ENCODE measurements at places on chromosomes 7 and 10.
A peak's percentile ranks its signal among the peaks of the same experiment; 100 is the strongest.

DNA sequence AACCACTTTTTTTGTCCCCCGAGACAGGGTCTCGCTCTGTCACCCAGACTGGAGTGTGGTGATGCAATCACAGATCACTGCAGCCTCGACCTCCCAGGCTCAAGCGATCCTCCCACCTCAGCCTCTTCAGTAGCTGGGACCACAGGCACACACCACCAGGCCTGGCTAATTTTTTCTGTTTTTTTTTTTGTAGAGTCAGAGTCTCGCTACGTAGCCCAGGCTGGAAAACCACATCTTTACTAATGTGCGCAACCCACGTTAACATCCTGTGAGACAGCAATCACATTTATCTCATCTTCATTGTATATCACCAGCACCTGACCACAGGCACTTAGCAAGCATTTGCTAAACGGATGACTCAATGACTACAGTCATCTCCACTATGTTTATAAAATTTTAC is 77.8 kb upstream of the ATP6V0A4 start:
- DNase-seq, result peak; percentile 74

GRCh38 chr10:89640241-89640640 is 4.8 kb downstream of the PANK1 start:
- no peak for DNase-seq

GRCh38 chr10:13272164-13272571 is 27.7 kb downstream of the PHYH start:
- no peak for DNase-seq

DNA sequence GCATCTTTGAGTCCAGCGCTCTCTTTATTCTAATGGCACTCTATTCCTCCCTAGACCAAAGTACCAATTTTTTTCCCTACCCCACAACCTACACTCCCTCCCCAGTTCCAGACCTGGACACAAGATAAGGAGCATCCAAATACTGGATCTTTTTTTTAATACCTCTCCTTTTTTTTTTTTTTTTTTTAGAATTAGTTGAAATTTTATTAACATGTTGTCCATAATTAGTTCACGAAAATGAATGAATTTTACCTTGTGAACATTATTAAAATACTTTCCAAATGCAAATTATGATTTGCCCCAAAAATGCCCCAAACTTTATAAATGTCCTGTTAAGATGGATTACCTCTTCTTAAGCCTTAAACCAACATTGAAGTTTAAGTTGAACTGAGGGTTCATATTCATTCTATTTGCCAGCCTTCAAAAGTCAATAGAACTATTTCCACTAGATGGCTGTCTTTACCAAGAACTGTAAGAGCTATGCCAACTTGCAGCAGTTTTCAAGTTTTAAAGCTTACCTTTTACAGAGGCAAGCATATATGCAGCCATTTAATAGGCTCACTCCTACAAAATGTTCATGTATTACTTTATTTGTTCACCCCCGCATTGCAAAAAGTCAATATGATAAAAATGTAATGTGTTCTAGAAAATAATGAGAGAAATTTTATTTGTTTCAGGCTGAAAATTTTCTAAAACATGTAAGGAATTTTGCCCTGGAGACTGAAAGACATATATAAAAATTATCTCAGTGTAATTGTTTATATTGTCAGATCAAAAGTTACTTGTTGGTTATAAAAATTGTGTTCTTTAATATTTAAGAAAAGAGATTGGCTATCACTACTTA is 39.7 kb upstream of the TNKS2 start:
- peak; percentile 60 for DNase-seq

DNA sequence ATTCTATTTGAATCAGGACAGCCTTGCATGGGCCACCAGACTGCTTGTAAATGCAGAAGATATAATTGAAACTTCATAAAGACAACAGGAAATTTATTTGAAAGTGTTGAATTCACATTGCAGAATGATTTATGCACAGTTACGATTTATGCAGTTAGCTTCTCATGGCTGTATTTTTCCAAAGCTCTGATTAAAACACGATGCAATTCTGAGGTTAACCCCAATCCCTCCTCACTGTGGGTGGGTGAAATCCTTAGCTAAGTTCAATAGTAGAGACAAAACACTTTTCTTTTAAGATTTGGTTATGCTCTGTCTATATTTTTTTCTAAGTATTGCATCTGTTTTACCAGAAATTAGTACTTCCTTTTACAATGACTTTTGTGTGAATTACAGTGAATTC is 728.8 kb upstream of the IGFBP3 start:
- DNase-seq, result no peak

DNA sequence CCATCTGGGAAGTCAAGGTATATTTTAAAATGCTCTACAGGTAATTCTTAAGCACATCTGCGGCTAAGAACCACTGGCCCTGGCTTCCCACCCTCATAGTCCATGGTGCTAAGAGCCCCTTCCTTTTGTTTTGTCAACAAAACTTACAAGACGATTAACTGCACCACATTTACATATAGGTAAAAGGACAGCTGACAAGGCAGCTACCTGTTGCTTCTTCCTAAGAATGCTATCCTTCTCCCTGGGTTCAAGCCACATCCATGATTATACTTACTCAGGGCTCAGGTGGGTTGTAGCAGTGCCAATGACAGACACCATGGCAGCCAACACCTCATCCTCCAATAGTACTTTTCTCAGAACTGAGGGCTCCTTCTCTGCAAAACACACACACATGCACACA is 16.3 kb downstream of the ZDHHC16 start:
- no peak for DNase-seq

DNA sequence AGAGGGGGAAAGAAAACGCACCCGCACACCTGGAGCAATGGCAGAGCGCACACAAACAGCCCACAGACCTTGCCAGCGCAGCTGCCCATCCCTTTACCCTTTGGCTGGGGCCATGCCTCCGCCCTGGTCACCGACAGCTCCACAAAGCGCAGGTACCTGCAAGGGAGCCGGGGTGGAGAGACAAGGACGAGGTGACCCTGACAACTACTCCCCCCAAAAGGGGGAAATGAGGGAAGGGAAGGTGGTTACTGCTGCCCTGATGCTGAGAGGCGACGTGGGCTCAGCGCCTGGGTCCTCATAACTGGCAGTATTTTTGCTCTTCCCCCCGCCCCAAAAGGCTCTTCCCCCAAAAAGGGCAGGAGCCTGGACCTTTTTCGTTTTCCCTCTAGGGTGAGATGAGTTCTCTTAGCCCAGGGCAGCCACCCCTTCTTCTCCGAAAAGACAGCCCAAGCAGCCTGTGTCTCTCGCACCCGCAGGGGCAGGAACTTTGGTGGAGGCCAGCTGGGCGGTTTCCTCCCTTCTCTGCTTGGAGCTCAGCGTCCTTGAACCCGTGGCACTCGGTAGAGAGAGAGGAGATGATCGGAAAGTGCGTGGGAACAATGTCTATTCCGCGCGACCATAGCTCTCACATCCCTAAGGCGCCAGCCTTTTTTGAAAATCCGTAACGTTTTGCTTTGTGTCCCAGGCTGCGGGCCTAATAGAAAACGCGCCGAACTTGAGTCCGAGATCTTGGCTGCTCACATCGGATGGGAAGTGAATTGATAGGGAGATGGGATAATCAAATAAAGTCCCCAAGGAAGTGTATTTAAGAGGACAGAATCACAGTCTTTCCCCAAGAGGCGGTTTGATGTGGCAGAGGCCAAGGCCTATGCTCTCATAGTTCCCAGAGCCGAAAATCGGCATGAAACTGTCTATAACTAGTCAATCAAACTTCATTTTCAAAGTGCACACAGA is 1.0 kb downstream of the NKX2-3 start:
- no peak for DNase-seq

- no peak for DNase-seq
Observed at GRCh38 chr10:93579985-93580711, 13.7 kb downstream of the FFAR4 start.

DNA sequence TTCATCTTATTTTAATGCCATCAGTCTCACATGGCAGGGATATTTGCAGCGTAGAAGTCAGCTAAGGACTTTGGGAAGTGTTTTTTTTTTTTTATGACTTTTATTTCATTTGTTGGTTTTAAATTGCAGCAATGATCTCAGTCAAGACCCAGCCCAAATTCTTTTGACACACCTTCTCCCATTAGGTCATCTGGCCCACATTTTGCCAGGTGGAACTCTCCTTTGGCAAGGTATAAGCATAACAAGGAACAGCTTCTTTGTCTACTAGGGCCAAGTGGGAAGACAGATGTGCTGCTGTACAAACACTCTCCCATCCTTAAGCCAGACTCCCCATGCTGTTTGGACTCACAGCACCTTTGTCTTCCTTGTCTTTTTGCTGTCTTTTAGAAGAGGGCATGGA is 41.8 kb downstream of the PLEKHA8 start:
- no peak for DNase-seq

GRCh38 chr7:105216786-105217185 is 171.9 kb downstream of the SRPK2 start:
- DNase-seq, result no peak

DNA sequence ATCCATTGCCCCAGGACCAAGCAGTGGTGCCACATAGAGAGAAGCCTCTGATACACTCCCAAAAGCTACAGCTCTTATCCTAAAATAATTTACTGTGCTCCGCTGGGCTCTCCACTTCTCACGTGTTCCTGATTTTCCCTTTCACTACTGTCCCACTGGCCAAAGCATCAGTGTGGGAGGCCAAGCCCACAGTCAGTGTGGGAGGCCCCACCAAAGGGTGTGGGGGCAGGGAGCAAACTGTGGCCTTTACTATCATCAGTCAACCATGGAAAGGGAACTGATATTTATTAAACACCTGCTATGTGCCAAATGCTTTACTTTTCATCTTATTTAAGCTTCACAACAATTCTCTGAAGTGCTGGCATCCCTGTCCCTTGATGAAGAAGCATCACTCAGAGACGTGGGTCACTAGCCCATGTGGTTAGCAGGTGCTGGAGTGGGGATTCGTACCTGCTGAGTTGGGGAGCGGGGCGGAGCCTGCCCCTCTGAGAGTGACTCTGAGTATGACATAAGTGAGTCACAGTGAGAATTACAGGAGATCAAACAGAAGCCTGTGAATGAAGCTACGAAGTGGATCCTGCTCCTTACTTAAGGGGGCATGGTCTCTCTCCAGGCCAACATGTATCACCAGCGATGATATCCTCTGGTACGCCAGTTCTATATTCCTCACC is 50.4 kb downstream of the PYROXD2 start:
- DNase-seq, result no peak

- no peak for DNase-seq
Observed at GRCh38 chr7:117871778-117872538, 1.3 kb downstream of the CTTNBP2 start.

DNA sequence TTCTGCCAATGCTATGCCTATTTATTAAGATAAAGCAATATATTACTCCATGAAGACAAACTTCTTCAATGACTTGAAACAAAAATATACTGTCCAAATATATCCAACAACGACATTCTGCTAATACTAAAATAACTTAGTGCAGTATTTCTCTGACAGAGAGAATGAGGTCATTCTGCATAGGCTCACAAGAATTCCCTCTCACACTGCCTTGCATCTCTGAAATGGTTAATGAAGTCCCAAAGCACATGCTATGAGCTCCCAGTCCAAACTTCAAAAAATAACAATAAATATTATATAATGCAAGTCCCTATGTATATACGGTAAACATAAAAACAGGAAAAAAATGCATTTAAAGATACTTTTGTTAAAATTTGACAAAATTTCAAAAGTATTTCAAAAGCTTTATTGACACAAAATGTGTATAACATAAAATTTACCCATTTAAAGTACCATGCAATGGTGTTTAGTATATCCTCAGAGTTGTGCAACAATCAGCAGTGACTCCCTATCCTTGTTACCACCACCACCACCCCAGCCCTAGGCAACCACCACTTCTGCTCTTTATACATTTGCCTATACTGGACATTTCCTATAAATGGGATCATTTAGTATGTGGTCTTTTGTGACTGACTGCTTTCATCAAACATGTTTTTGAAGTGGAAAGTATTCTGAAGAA is 27.6 kb downstream of the CHCHD3 start:
- DNase-seq, result no peak

GRCh38 chr10:104350127-104350635 is 3.5 kb upstream of the CFAP58 start:
- peak; percentile 73 for DNase-seq

DNA sequence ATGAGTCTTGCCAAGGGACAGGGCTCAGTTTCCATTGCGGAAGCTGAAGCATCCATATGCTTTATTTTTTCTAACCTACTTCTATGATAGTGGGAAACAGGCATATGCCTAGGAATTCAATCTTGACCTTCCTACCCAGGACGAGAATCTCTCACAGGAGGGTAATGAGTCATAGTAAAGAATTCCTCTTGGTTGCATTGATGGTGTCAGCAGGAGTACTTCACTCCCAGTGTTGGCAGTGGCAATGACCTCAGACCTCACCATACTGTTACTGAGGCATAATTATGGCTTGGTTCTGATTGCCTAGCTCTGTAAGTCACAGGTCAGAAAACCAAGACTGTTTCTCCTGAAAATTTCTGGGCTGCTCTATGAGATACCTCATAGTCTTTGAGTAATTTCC is 552.9 kb downstream of the ARL4A start:
- DNase-seq, result no peak

DNA sequence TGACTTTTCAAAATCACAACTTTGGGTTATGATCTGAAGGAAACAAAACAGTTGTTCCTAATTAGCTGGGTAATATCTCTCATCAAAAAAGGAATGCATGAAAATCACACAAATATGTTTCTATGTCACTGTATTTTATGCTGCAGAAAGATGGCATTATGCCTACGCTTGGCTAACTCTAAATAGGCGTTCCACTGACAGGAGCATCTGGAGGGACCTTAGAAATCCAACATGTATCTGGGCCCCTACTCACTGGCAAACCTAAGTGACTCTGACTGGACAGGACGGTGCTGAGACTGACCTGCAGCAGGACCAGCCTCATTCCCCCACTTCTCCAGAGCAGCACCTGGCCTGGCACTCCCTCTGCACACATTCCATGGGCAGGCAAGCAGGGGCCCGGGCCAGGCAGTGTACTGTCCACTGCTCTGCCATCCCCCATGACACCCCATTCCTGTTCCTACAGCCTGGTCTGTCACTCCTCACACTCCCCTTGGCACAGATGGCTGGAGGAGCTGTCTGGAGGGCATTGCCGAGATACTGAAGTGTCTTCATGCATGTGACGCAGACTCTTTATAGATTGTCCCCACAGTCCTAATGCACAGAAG is 2.6 kb upstream of the MYL7 start:
- no peak for DNase-seq

GRCh38 chr10:88152728-88153133 is 289.3 kb downstream of the PTEN start:
- DNase-seq, result peak; percentile 33

DNA sequence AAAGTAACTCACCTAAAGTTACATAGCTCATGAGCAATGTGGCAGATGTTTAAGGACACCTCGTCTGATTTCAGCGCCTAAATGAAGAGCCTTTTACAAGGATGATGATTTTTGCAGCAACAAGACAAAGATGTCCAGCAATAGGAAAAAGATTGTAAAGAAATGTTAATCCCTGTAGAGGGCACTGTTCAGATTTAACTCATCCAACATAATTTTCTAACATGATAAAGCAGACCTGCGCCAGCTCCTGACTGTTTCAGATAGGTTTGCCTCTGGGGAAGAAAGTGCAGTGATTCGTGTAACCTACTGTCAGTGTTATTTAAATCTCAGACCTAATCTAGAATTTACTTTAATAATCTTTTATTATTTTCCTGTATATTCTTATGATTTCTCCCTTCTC is 595.2 kb downstream of the AUTS2 start:
- peak; percentile 3 for DNase-seq
